ENCODE measurements at places on chromosomes 5 and 9.

GRCh38 chr5:138596105-138596881 is 21.1 kb upstream of the HSPA9 start:
- DNase-seq, result no peak

GRCh38 chr5:133582971-133583370 is 29.4 kb downstream of the FSTL4 start:
- DNase-seq, result no peak

- DNase-seq, result no peak
These were observed 333.6 kb downstream of the CSNK1G3 start for GRCh38 chr5:123845356-123846100.

- no peak for DNase-seq
These were observed 429.9 kb downstream of the GABRG2 start for GRCh38 chr5:162497455-162497854.

- no peak for DNase-seq
These were observed 4.7 kb upstream of the TNIP1 start for GRCh38 chr5:151085517-151086041.
